ENCODE measurements at places on chromosomes 3 and 15. TPM values are rescaled to one million over a fixed set of nuclear protein-coding genes. Genes with fewer than 3 reads are reported as not detected.
A peak's percentile ranks its signal among the peaks of the same experiment; 100 is the strongest.

- no peaks in the 10 kb centered on the region for H3K27me3 ChIP-seq
- H3K27ac ChIP-seq, result no peak overlapping the region
- peaks cover 10% of the 10 kb centered on the region for H3K4me1 ChIP-seq
- no peaks in the 10 kb centered on the region for H3K36me3 ChIP-seq
- no peak for DNase-seq
Measured at GRCh38 chr3:23017801-23018200, 185.3 kb upstream of the UBE2E2 start.

- H3K27ac ChIP-seq, result no peak overlapping the region
- no peak for DNase-seq
- H3K27me3 ChIP-seq, result no peaks in the 10 kb centered on the region
- H3K36me3 ChIP-seq, result peaks cover 40% of the 10 kb centered on the region
- H3K4me3 ChIP-seq, result no peak overlapping the region
Measured at GRCh38 chr3:149519912-149520311, 45.4 kb downstream of the TM4SF4 start.

- no peaks in the 10 kb centered on the region for H3K36me3 ChIP-seq
- peaks cover 12% of the 10 kb centered on the region for H3K4me1 ChIP-seq
- H3K27me3 ChIP-seq, result no peaks in the 10 kb centered on the region
- H3K27ac ChIP-seq, result no peak overlapping the region
- H3K4me3 ChIP-seq, result no peak overlapping the region
Measured at GRCh38 chr3:17336291-17336690, 406.1 kb downstream of the TBC1D5 start.

DNA sequence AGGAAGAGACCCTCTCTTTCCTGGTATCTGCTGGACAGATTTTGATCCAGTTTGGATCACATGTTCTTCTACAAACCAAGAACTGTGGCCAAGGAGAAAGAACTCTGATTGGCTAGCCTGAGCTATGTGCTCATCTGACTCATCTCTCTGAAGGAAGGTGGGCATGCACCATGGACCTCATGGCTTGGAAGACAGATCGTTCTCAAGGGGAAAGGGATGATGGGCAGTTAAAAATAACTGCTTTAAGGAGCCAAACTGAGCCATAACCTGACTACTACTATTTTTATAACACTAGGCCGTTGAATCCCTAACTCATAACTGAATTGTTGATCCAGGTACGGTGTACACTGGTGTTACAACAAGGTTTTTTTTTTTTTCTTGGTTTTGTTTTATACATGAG, 112.4 kb downstream of the B3GALNT1 start:
- DNase-seq, result no peak
- H3K4me1 ChIP-seq, result no peaks in the 10 kb centered on the region
- H3K27ac ChIP-seq, result no peak overlapping the region
- no peak overlapping the region for H3K4me3 ChIP-seq
- H3K27me3 ChIP-seq, result no peaks in the 10 kb centered on the region

GRCh38 chr3:127479449-127479848, 111.1 kb downstream of the TPRA1 start:
- H3K27ac ChIP-seq, result no peak overlapping the region
- no peaks in the 10 kb centered on the region for H3K27me3 ChIP-seq
- H3K36me3 ChIP-seq, result no peaks in the 10 kb centered on the region

DNA sequence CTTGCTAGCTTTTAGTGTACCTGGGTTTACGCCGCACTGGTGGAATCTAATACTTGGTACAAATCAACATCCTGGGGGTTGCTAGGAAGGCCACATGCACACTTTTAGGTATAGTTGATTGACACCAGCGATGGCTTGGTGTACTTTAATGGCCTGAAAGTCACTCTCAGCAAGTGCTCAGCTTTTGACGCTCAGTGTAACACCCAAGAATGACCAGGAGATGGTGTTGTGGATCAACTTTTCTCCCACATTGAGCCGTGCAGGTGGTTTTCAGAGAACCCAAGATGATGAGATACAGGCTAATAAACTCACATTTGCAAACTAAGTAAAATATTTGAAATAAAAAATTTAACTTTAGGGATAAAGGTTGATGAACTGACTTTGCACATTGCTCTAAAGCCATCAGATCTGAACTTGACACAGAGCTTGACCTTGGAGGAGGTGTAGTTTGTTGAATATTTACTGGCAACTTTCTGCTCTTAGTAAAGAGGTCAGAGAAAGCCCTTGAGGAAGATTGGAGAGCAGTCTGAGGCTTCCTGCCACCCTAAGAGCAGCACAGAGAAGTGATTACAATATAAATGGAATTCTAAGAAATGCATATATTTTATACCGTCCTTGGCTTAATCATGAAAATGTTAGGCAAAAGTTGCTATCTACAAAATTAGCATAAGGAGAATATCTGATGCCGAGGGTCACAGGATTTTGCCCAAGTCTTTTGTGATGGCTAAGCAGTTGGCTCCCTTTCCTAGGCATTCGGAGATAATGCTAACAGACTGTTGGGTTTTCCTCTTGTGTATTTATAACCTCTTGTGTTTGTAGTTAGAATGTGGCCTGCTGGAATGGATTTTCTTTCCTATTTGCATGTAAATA, 143.4 kb upstream of the RASGRP1 start:
- no peak overlapping the region for H3K4me3 ChIP-seq
- no peaks in the 10 kb centered on the region for H3K36me3 ChIP-seq
- DNase-seq, result no peak
- H3K27ac ChIP-seq, result no peak overlapping the region
- no peaks in the 10 kb centered on the region for H3K4me1 ChIP-seq

GRCh38 chr15:73955861-73956742, 29.8 kb downstream of the LOXL1 start:
- DNase-seq, result no peak
- H3K4me3 ChIP-seq, result no peak overlapping the region
- H3K27me3 ChIP-seq, result no peaks in the 10 kb centered on the region

GRCh38 chr3:146259880-146260589, 9.1 kb upstream of the PLSCR4 start:
- H3K4me3 ChIP-seq, result no peak overlapping the region
- H3K36me3 ChIP-seq, result no peaks in the 10 kb centered on the region
- H3K27me3 ChIP-seq, result no peaks in the 10 kb centered on the region
- no peaks in the 10 kb centered on the region for H3K4me1 ChIP-seq
- no peak for DNase-seq

DNA sequence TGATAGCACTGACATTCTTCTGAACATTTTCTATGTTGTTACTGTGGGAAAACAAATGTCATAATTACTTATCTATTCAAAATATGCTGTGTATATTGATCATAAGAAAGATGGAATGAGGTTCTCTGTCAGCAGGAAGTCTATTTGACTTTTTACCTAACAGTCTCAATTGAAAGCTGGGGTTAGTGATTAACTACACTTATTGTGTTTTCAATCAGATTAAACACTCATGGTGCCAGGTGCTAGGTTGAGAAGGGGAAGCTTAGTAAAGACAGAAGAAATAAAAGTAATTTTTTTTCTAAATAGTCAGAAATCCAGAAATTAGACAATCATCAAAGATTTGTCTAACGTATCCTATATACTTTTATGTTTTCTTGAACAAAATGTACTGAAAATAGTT, 281.0 kb upstream of the NR2E3 start:
- no peaks in the 10 kb centered on the region for H3K4me1 ChIP-seq
- H3K4me3 ChIP-seq, result no peak overlapping the region
- no peaks in the 10 kb centered on the region for H3K27me3 ChIP-seq
- DNase-seq, result no peak

DCBLD2 gene
- total RNA-seq, result 34.3 TPM

PLA1A gene
- total RNA-seq, result 11.6 TPM

DNA sequence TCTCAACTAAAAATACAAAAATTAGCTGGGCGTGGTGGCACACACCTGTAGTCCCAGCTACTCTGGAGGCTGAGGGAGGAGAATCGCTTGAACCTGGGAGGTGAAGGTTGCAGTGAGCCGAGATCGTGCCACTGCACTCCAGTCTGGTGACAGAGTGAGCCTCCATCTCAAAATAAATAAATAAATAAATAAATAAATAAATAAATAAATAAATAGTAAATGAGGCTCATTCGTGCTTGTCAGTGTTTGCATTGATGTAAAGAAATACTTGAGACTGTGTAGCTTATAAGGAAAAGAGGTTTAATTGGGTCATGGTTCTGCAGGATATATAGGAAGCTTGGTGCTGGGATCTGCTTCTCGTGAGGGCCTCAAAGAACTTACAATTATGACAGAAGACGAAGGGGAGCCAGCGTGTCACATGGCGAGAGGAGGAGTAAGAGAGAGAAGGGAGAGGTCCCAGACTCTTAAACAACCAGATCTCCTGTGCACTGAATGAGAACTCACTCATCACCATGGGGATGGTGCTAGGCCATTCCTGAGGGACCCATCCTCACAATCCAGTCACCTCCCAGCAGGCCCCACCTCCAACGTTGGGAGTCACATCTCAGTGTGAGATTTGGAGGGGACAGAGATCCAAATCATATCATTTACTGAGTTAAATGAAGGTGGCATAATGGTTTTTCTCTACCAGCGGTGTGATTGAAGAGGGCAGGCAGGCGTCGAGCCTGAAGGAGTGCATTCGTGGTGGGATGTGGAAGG, 104.5 kb downstream of the FNDC3B start:
- H3K27ac ChIP-seq, result no peak overlapping the region
- no peak for DNase-seq
- H3K36me3 ChIP-seq, result no peaks in the 10 kb centered on the region
- no peak overlapping the region for H3K4me3 ChIP-seq

DNA sequence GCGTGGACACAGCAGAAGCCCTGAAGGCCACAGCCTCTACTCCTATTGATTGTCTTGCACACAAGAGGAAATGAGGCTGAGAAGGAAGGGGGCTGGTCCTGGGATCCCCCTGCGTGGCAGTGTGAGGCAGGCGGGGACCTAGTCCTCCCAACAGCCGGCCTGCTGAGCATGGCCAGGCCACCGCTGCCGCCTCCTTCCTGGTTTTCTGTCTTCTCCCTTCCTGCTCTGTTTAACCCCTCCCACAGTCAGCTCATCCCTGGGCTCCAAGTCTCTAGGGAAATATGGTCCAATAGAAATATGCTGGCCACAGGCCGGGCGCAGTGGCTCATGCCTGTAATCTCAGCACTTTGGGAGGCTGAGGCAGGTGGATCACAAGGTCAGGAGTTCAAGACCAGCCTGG, 42.1 kb upstream of the HES1 start:
- H3K36me3 ChIP-seq, result no peaks in the 10 kb centered on the region
- H3K4me3 ChIP-seq, result no peak overlapping the region

CFAP44 gene
- 1.2 TPM for total RNA-seq

GRCh38 chr3:38843898-38844297, 27.9 kb upstream of the SCN10A start:
- no peaks in the 10 kb centered on the region for H3K4me1 ChIP-seq
- no peak for DNase-seq
- H3K27ac ChIP-seq, result no peak overlapping the region
- no peaks in the 10 kb centered on the region for H3K27me3 ChIP-seq

KIF7 gene
- total RNA-seq, result 2.9 TPM

- peak overlapping the region; percentile 1 for H3K27ac ChIP-seq
- H3K4me1 ChIP-seq, result peaks cover 52% of the 10 kb centered on the region
- DNase-seq, result no peak
- no peak overlapping the region for H3K4me3 ChIP-seq
Measured at GRCh38 chr15:68584756-68585573, 6.2 kb downstream of the CORO2B start.

DNA sequence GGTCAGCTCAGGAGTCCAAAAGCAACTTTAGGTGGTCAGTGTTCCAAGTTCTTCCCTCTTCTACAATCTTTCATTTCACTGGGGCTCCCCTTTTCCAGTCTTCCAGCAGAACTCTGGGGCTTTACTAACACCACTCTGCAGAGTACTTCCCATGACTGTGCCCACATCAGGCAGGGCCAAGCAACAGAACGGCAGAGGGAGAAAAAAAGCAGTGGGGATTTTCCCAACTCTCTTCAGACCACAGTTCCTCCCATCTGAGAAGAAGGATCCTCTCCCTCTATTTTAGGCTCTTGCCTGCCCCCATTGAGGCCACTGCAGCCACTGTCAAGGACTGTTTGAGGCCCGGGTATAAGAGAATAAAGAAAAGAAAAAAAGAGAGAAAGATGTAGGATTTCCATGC, 70.7 kb downstream of the TTBK2 start:
- H3K4me1 ChIP-seq, result no peaks in the 10 kb centered on the region

P2RY12 gene
- 1.4 TPM for total RNA-seq

ATP10A gene
- 6.0 TPM for total RNA-seq

LRTM1 gene
- total RNA-seq, result not detected

DNA sequence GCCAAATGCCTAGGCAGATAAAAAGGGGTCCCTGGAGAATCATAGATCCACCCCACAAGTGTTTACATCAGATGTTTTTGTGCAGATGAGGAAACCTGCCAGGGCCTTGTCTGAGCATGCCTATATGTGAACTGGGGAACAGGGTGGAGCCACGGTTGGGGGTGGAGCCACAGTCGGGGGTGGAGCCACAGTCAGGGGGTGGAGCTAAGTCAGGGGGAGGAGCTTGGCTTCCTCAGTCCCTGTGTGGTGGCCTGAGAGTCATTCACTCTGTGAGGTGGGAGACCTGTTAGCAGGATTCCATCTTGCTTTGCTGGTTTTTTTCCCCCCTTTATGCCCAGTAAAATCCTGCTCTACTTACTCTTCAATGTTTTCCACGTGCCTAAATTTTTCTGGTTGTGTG, 57.8 kb upstream of the TGFBR2 start:
- no peaks in the 10 kb centered on the region for H3K4me1 ChIP-seq
- no peaks in the 10 kb centered on the region for H3K27me3 ChIP-seq
- no peak for DNase-seq
- no peaks in the 10 kb centered on the region for H3K36me3 ChIP-seq

- no peak overlapping the region for H3K27ac ChIP-seq
- no peak for DNase-seq
- no peaks in the 10 kb centered on the region for H3K27me3 ChIP-seq
- H3K36me3 ChIP-seq, result no peaks in the 10 kb centered on the region
- no peaks in the 10 kb centered on the region for H3K4me1 ChIP-seq
Measured at GRCh38 chr3:197501496-197501878, 54.3 kb downstream of the BDH1 start.

DNA sequence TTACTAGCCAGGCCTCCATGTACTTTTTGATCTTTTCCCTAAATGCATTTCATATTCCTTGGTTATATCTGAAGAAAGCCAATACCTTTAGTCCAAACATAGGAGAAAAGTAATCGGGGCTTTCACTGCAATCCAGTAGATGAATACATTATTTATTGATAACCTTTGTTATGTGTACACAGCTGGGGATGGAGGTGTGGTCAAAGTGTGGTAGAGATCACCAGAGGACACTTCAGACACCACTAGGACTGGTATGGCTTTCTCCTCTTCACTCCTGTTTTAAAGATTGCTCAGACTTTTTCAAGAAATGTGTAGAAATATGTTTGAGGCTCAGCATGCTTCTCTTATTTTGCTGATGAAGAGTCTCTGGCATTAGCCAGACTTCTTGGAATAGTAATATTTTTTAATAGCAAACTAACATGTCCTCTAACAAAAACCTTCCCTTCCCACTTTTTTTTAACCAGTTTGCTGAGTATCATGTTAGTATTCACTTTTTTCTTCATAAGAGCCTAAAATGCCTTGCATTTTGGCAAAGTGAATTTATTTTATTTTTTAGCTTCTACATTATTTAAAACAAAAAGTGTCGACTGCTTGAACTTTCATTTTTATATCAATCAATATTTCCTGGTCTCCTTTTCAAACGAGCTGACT, 65.6 kb upstream of the MBNL1 start:
- peak overlapping the region; percentile 57 for H3K27ac ChIP-seq
- no peaks in the 10 kb centered on the region for H3K36me3 ChIP-seq
- no peaks in the 10 kb centered on the region for H3K27me3 ChIP-seq
- H3K4me3 ChIP-seq, result no peak overlapping the region
- no peak for DNase-seq

RNU5B-1 gene
- not detected for total RNA-seq

- DNase-seq, result no peak
- H3K36me3 ChIP-seq, result no peaks in the 10 kb centered on the region
- no peaks in the 10 kb centered on the region for H3K27me3 ChIP-seq
- H3K27ac ChIP-seq, result no peak overlapping the region
- no peak overlapping the region for H3K4me3 ChIP-seq
Measured at GRCh38 chr3:166688665-166689064, 691.4 kb downstream of the ZBBX start.

C15orf62 gene
- total RNA-seq, result 0.83 TPM
